ACHN (cell line): ENCODE measurements at places on chromosomes 2 and 18.

GRCh38 chr18:76056471-76057110 is 438.5 kb downstream of the ZNF516 start:
- no peak for DNase-seq

DNA sequence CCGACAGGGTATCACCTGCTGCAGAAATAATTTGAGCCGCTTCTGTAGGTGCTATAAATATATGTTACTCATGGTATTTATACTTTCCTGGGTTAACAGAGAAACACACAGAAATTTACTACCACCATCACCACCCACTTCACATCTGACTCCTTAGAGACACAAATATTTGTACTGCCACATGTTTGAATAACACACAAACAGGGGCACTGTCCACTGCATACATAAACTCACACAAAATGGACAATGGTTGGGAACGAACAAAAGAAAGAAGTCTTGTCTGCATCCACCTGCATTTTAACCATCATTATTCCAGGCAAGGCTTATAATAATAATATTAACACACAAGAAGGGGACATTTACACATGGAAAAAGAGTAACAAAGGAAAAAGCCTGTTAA is 24.0 kb downstream of the IMMT start:
- no peak for DNase-seq

- DNase-seq: no peak
Measured at GRCh38 chr2:200348897-200349563, 42.5 kb downstream of the SPATS2L start.

DNA sequence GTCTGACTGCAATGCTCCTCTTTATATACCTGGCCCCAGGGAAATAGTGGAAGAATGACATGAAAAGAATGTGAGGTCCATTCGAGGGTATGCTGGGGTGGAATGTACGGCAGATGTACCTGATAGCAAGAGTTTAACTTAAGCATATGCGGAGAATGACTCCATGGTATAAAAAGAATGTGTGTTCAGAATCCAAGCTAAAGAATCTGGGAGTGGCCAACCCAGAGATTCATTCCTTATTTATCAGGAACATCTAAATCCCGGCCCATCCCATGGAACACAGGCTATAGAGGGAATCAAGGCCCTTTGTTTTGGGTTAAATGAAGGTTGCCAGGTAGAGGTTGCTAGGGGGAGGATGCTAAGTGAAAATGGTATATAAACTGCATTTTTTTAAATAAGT is 150.0 kb downstream of the ZNF385B start:
- no peak for DNase-seq

GRCh38 chr2:96737831-96738230 is 2.0 kb downstream of the LMAN2L start:
- DNase-seq: no peak

DNA sequence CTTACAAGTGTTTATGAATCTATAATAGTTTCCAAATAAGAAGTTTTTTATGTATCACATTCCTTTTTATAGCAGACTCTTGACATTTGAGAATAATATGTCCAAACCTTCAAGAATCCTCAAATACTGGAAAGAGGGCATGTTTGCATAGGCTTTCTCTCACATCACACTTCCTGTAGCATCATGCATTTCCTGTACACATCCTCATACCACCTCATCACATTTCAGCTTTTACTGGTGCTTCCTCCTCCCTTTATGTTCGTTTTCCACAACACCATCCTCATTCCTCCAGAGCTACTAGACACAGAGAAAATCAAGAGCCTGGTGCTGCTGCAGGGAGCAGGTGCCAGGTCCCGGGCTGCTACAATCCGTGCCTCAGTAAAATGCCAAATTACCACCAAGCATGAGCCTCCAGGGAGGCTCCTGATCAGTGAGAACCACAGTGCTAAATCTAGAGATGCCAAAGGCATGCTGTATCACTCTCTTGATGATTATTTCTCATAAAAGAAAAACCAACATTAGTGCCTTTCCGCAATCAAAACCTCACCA is 137.7 kb upstream of the CYP1B1 start:
- no peak for DNase-seq

GRCh38 chr2:159998961-159999360 is 63.5 kb downstream of the PLA2R1 start:
- peak; percentile 8 for DNase-seq

GRCh38 chr2:46827274-46828134 is 88.1 kb downstream of the MCFD2 start:
- no peak for DNase-seq

DNA sequence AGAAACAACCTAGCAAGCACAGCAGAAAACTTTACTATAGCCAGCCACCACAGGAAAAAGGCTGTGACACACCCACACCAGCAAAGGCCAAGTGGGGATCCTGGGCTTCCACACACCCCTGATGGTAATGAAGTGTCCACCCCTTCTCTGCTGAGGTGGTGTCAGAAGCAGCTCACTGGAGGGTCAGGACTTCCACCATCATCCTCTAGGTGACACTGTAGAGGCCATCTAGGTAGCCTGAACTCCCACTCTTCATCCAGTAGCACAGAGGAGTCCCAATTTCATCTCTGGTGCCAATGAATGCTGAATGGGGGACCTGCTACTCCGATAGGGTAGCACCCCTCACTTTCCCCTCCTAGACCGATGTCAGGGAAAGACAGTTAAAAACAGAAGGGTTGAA is 1544.4 kb downstream of the LRP1B start:
- peak; percentile 67 for DNase-seq

GRCh38 chr2:217166241-217166850 is 306.5 kb upstream of the TNP1 start:
- DNase-seq: peak; percentile 64

- no peak for DNase-seq
Measured at GRCh38 chr18:74728586-74728985, 130.9 kb downstream of the ZNF407 start.

GRCh38 chr2:63698786-63699548 is 110.2 kb downstream of the MDH1 start:
- peak; percentile 73 for DNase-seq

DNA sequence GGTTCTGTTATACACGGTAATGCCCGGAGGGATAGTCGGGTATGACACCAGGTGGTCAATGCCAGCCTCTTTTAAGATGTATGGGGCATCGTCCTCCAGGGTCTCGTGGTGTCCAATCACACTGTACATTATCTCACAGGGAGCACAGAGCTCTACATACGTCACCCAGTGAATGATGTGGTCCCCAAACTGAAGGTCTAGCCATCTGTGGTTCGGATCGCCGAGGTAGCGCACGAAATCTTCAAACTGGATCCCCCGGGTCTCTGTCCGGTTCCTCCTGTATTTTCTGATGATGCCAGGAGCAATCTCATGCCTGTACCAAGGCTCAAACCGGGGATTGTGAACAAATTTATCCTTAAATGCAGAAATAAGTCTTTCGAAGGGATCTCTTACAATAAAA is 24.1 kb downstream of the CHST10 start:
- no peak for DNase-seq

- DNase-seq: no peak
Measured at GRCh38 chr2:146576339-146577111, 1268.3 kb upstream of the ACVR2A start.

DNA sequence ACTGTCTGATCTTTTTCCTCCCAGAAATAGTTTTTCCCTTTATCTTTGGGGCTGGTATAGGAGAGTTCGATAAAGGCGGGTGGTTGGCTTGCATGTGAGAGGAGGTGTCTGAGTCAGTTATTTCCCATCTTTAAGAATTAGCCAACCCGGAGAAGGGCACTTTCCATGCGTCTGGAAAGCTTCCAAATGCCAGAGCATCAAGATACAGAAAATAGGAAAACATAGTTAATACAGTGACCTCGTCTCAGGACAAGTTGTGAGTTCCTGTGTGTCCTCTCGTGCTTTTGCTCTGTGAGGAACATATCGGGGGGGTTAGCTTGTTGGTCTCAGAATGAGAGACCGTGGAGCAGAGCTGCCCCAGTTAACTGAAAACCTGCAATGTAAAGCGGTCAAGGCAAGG is 18.7 kb upstream of the PUM2 start:
- no peak for DNase-seq

DNA sequence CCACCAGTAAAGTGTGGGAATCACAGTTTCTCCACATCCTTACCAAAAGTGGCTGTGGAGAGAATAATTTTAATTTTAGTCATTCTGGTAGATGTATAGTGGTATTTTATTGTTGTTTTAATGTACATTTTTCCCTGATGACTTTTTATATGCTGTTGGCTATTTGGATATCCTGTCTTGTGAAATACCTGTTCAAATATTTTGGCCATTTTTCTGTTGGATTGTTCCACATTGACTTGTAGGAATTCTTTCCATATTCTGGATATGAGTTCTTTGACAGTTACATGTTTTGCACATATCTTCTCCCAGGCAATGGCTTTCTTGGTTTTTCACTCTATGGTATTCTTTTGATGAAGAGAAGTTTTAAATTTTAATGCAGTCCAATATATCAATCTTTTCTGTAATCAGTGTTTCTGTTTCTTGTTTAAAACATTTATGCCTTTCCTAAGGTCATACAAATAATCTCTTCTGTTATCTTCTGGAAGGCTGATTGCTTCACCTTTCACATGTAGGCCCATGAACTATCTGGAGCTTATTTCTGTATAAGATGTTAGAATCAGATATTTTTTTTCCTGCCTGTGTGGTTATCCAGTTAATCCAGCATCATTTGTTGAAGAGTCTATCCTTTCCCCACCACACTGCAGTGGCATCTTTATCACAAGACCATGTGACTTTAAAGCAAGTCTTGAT is 19.0 kb downstream of the AFTPH start:
- no peak for DNase-seq

- no peak for DNase-seq
Measured at GRCh38 chr2:111005821-111006220, 114.9 kb upstream of the BCL2L11 start.

DNA sequence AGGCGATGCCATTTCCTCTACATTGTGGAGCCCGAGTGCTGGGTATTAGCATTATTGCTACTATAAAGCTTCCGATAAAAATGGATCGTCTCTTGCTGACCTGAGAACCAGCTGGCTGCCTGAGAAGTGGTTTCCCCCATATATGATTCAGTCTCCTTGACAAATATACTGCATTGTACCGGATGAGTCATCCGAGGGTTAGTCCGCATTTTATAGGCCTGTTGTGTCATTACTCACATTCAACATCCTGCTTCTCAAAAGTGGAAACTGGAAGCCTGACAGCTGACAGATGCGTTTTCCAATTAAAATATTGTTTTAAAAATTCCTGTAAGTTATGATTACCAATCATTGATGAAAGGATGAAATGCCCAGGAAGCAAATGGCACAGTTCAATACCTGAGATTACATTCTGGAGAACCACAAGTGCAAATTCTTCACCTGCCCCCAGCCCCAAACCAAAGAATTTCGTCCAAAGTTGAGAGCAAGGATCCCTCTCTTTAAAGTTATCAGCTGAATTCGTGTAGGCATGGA is 65.7 kb downstream of the SPRED2 start:
- peak; percentile 95 for DNase-seq

GRCh38 chr2:164910101-164910899 is 45.0 kb downstream of the SLC38A11 start:
- DNase-seq: peak; percentile 47

- no peak for DNase-seq
Measured at GRCh38 chr2:74653589-74653984, 460 bp upstream of the SEMA4F start.

GRCh38 chr2:191358325-191359025 is 113.3 kb downstream of the MYO1B start:
- DNase-seq: no peak

GRCh38 chr2:30422444-30423040 is 24.5 kb upstream of the LCLAT1 start:
- no peak for DNase-seq

DNA sequence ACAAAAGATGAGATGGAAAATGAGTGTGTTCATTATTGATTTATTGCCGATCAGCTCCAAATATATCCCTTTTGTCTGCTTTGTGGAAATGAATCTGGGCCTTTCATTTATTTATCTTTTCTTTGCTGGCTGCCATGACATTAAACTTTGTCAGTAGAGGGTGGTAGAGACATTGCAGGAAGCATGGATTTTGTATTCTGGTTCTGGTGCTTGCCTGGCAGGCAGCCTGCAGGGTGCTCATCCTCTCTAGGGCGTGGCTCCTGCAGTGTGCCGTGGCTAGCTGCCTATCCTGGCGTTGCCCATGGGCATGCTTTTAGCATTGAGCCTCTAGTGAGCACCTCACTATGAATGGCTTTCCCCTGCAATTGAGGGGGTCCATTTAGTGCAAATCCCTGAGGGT is 593.1 kb downstream of the RNF144A start:
- DNase-seq: peak; percentile 4

DNA sequence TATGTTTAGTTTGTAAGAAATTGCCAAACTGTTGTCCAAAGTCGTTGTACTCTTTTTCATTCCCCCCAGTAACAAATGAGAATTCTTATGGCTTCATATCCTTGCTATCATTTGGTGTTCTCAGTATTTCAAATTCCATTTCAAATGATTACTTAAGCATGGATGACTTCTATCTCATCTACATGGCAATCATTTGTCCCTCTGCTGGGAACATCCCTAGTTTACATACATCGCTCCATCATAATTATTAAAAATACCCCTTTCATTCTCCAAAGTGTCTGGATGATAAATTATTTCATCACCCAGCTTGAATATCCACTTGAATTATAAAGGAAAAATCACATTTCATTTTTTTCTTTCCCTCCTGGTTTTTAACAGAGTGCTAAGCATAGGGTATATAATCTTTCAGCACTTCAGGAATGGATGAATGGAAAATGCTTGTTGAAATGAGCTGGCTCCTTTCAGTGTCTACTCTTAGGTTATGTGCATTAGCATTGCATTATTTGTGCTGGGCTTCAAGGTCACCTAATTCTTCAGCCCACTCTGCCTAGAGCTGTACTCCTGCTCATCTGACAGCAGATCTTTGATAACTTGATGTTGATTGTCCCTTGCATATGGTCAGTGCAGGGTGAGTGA is 33.1 kb downstream of the XIRP2 start:
- DNase-seq: no peak

DNA sequence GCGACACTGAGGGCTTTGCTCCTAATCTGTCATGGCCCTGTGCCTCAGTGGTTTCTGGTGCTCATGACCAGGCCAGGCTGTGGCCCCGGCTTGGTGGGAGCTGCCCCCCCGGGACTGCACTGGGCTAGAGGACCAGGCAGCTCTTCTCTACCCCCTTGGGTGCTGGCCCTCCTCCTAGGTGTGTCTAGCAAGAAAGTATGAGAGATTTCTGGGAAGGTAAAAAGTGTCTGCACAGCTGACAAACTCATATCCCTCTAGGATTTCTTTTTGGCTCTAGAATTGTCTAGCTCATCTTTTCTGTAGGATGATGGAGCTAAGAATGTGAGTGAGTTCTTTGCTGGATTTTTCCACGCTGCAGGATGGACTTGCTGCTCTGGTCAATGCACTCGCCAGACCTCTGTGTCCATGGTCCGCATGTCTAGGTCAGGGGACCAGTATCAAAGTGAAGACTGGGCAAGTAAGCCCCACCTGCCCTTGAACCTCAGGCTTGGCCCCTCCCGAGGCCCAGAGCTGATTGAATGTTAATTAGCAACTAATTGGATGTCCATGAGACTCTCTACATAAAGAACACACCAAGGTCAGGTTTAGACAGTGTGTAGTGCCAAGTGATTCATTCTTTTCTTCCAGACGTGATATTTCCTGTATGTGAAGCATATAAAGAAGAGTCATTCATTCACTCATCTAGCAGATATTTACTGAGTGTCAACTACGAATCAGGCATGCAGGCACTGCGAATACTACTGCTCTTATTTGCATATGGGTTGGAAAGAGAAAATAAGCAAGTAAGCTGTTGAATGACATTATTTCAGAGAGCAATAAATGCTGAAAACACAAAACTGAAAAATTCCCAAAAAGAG is 15.6 kb upstream of the PSD4 start:
- DNase-seq: no peak
